ENCODE measurements at places on chromosomes 3 and 15.
A peak's percentile ranks its signal among the peaks of the same experiment; 100 is the strongest.

DNA sequence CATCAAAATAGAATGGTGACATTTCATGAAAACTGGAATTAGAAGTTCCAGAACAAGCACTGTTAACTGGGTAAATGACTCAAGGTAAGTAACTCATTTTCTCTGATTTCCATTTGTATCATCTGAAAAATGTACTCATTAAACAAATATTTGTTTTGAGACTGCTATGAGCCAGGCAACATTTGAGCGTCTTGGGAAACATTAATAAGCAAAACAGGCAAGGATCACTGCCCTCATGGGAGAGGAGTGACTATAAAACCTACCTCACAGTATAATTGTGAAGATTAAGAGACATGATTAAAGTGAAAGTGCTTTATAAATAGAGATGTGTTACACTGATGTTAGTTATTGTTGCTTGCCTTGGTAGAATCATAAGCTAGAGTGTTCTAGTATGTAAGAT is 711.8 kb upstream of the UBE2E2 start:
- no peak for DNase-seq

- peak; percentile 41 for DNase-seq
Measured at GRCh38 chr15:101250873-101251829, 697 bp downstream of the CHSY1 start.

DNA sequence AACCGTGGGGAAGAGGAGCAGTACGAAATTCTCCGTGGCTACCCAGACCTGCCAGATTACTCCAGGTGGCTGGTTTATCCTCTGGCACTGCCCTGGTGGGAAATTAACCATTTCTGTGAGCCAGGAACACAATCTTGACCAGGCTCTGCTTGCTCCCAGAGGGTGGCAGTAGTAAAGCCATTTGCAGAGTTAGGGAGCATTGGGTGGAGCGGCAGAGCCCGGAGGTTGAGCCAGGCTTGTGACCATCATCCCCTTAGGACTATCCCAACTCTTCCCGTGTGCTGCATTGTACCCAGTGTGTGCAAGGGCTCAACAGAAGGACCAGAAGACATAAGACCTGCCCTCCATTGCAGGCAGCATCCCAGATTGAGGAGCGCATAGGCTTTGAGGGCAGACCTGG is 5.3 kb downstream of the KNG1 start:
- no peak for DNase-seq

DNA sequence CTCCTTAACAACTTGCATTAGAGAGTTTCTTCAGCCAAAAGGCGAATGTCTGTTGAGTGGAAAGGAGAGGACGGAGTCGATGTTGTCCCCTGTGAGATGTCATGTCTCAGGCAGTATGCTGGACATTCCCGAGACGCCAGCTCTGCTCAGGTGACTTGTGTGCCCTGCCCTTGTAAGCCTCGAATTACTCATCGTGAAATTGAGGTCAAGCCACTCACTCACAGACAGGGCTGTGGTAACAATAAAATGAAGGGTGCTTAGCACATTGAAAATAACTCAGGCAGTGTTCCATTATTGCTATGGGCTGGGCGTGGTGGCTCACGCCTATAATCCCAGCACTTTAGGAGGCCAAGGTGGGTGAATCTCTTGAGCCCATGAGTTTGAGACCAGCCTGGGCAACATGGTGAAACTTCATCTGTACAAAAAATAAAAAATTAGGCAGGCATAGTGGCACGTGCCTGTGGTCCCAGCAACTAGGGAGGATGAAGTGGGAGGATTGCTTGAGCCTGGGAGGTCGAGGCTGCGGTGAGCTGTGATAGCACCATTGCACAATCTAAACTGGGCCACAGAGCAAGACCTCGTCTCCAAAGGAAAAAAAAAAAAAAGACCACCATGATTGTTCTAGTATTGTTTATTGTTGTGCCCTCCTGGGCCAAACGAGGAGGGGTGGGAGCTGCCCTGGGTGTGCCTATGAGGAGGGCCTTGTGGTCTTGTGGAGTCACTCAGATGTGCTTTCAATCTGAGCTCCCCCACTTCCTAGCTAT is 214.4 kb downstream of the THSD4 start:
- no peak for DNase-seq

DNA sequence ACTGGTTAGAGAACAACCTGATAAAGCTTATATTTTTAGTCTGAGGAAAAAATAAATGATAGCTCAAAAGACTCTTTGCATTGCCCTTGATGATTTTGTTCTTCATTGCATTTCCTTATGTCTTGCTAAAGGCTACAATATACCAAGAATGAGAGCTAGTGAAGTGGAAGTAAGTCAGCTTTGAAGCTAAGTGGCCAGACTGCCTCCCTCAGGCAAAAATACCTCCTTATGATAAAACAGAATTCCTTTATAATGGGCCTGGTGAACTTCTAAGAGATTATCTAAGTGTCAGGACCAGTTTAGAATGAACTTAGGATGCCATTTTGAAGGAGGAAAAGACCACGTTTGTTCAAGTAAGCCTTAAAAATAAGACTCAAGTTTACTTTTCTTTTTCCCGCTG is 678.4 kb downstream of the ROBO2 start:
- DNase-seq: no peak

- no peak for DNase-seq
Measured at GRCh38 chr3:188946351-188947240, 225.2 kb upstream of the TPRG1 start.

DNA sequence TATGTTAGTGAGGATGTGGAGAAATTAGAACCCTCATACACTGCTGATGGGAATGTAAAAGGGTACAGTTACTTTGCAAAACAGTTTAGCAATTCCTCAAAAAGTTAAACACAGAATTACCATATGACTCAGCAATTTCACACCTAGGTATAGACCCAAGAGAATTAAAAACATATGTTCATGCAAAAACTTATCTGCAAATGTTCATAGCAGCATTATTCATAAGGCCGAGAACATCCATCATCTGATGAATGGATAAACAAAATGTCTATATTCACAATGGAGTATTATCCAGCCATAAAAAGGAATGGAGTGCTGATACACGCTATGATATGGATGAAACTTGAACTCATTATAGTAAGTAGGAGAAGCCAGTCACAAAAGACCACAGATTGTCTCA is 10.3 kb downstream of the SEC13 start:
- DNase-seq: no peak

DNA sequence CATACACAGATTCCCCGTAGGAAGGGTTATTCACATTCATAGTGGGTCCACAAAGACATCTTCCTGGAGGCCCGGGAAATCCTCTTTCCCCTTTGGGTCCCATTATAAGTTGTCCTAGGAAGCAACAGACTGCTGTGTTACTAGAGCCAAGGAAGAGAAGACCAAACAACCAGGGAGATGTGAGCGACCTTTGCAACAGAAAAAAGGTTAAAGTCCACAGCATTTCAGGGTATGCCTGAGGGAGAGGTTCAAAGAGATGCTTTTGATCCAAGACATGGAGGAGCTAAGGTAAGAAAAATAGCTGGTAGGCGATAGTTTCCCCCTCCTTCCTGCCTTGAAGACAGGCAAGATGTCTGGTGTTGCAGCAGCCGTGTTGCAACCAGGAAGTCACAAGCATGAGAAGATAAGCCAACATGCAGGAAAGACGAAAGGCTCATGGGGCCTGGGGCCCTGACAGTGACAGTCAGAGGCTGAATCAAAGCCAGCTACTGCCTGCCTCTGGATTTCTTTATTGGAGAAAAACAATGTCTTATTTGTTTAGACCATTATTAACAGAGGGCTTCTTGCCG is 30.9 kb downstream of the EAF1 start:
- DNase-seq: no peak

GRCh38 chr3:36543276-36543997 is 163.1 kb downstream of the STAC start:
- no peak for DNase-seq

GRCh38 chr3:117399311-117400078 is 689.9 kb downstream of the TUSC7 start:
- DNase-seq: no peak

DNA sequence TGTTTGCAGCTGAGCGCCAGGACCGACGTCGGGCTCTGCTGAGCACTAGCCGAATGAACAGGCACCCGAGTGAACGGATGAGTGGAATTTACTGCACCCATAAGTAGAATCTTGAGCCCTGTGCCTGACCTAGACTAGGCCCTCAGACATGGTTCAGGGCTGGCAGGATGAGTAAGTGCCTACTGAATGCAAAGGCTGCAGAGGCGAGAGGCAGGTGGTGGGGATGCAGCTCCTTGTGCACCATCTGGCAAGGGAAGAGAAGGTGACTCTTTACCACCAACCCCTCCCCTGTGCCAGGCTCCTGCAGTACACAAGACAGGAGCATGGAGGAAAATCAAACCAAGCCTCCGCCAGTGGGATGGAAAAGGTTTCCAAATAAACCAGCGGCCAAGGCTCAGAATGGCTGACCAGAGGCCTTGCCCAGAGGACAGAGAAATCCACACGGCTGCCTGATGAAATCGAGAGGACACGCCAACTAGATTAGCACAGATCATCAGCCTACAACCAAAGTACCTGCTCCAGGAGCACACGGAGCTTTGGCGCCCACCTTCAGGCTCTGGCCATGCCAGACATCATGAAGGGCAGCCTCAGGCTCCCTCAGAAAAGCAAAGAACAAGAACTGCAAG is 141.7 kb upstream of the IQSEC1 start:
- DNase-seq: no peak

DNA sequence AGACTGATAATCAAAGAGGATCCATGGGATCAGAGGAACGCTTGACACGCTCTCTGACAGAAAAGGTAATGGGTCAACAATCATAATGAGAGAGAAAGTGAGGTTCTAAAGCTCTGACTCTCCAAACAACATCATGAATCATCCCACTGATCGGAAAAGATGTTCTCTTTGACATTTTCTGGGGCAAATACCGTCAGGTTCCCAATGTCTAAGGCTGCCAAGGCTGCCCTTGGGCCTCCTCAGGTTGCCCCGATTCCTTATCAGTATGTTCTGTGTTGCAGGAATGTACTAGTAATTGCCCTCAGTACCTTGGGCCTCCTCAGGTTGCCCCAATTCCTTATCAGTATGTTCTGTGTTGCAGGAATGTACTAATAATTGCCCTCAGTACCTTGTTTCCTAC is 60.9 kb downstream of the NPTN start:
- DNase-seq: no peak

- DNase-seq: no peak
Measured at GRCh38 chr3:5767304-5767703, 579.8 kb downstream of the EDEM1 start.

- DNase-seq: peak; percentile 34
Measured at GRCh38 chr15:90219421-90220141, 14.2 kb downstream of the CIB1 start.

GRCh38 chr15:35166730-35167359 is 81.8 kb upstream of the NANOGP8 start:
- DNase-seq: no peak

DNA sequence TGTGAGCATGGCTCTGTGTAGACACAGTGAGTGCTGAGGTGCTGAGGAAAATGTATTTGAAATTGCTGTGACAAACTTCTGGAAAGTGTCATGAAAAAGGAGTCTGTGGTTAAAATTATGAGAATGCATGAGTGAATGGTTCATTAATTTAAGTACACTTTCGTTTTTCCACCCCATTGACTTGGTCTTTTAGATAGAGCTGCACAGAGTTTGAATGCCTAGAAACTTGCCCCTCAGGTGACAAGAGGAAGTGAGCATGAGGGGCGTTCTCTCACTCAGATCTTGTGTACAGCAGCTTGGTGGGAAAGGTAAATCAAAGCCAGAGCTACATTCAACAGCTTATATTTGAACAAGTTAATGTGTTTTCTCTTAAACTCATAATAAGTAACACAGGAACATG is 296.8 kb downstream of the WDR72 start:
- no peak for DNase-seq
